ENCODE measurements at places on chromosomes 12 and 14.

DNA sequence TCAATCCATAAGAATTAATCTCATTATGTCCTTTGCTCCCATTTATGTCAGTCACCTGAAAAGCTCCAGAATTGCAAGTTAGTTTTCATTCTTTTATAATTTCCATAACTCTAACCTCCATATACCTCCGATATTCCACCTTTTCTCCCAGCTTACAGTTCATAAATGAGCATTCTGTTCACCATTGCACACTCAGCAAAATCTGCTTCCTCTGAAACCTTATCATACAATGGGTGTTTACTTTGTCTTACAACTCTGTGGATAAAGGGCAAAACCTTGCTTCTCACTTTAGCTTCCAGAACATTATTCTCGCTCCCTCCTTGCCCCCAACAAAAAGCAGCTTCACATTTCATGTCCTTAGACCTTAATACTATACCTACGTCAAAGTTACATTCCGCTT is 19.3 kb upstream of the SLCO1B1 start:
- DNase-seq, result no peak

DNA sequence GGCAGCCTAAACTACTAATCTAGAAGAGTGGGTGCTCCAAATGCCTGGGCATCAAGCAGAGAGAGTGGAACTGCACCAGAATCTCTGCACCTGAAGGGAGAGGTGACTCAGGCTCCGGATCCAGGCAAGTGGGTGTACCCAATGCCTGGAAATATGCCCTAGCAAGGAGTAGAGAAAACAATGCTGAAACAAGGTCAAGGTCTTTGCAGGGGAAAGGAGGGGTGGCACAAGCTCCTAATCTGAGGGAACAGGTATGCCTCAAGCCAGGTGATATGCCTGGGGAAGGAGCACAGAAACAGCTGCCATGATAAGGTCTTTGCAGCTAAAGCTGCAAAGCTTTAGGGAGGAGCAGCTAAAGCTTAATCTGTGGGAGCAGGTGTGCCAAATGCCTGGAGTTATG is 136.0 kb upstream of the KITLG start:
- DNase-seq, result no peak

DNA sequence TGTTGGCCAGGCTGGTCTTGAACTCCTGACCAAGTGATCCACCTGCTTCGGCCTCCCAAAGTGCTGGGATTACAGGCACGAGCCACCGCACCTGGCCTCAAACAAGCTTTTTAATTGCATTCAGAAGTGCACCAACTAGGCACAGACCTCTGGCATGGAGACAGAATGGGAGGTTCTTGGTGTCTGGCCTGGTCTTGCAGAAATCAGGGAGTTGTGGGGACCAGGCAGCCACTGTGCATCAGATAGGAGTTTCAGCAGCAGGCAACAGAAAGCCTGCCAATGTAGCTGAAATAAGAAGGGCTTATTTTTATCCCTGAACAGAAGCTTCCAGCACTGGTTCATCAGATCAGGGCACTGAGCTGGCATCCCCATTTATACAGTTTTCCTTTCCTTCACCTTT is 22.2 kb upstream of the TCL1B start:
- no peak for DNase-seq

GRCh38 chr12:47268501-47269454 is 189.0 kb upstream of the AMIGO2 start:
- DNase-seq, result peak; percentile 30

GRCh38 chr12:1660304-1661187 is 30.3 kb upstream of the ADIPOR2 start:
- DNase-seq, result no peak

- no peak for DNase-seq
Measured at GRCh38 chr12:132514216-132514820, 24.4 kb downstream of the FBRSL1 start.

GRCh38 chr12:46261646-46262045 is 7.2 kb downstream of the SLC38A1 start:
- DNase-seq, result no peak

- no peak for DNase-seq
Measured at GRCh38 chr14:30355431-30355913, 203.5 kb upstream of the G2E3 start.

- DNase-seq, result no peak
Measured at GRCh38 chr14:104981699-104982541, 3.7 kb upstream of the CLBA1 start.

DNA sequence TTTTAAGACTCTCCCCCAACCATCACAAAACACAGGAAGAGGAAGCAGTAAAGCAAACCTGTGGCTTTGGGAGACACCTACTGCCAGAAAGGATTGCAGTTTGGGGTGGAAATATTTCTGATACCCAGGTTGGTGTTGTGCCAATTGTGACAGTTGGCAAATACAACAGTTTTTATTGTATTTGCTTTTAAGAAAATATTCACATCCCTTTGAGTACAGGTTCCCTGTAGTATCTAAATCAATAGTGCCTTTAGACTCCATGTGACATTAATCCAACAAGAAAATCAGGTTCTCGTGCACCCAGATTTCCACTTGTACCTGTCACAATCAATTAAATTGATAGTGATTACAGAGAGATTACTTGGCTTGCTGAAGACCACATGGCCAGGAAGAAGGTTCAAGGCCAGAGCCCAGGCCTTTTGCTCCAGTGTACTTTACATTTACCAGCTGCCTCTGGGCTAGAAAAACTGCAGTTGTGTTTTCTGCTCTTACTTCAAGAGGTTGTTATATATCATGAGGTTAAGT is 361.2 kb downstream of the ATP23 start:
- DNase-seq, result no peak

DNA sequence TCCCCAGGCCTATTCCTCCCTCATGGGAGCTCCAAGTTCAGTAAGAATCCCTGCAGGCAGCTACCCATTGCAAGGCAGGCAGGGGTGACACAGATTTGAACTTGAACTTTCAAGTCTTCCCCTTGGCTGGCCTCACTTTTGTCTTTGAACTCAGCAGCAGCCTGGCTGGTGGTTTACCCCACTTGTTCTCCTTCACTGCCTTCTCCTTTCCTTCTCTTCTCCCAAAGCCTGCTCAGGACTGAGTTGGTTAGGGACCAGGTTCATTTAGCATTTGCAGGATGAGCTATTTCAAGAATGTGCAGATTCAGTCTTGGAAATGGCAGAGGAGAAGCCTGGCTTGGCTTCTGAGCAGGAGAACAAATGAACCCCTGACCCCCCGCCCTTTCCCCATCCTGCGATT is 67.7 kb upstream of the TBX3 start:
- no peak for DNase-seq

DNA sequence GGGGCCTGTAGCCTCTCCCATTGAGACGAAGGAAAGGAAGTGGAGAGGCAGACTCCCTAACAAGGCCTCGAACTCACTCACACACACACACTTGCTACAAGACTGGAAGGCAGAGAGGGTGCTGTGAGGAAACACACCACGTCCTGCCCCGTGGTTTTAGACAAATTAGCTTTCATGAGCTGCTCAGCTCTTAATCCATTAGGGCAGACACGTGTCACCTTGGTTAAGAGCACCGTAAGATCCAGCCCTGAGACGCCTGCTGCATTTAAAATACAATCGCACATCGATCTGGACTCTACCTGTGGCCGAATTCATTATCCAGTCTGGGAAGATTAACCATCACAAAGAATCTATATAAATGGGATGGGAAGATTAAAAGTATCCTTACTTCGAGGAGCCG is 72.0 kb downstream of the RIMBP2 start:
- no peak for DNase-seq

DNA sequence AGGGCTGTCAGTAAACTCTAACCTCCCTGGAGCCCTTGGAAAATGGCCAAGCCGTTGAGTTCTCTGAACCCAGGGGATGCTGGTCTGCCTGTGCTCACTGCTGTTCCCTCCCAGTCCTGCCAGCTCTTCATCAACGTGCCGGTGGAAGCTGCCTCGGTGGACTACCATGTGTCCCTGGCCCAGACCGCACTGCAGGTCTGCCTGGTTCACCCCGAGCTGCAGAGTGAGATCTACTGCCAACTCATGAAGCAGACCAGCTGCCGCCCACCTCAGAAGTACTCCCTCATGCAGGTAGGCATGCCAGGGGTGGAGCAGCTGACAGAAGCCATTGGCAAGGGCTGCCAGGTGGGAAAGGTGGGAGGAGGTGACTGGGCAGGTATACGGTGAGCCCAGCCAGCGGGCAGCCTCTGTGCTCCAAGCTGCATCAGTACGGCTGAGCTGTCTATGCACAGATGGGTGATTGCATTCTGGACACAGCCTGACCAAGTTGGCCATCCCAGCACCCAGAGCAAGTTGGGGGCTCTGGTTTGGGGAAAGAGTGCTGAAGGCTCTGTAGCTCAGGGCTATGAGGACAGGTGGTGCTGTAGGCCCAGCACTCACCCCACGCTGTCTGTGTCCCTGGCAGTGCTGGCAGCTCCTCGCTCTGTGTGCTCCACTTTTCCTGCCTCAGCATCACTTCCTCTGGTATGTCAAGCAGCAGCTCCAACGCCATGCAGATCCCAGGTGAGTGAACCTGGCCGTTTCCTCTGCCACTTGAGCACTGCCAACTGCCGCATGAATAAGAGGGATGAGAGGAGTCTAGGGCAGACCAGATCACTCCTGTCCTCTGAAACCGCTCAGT is 21.9 kb downstream of the PIGH start:
- no peak for DNase-seq

GRCh38 chr12:55724940-55725309 is 3.9 kb downstream of the CD63 start:
- DNase-seq, result no peak

GRCh38 chr12:116368196-116369194 is 91.0 kb upstream of the MED13L start:
- no peak for DNase-seq

DNA sequence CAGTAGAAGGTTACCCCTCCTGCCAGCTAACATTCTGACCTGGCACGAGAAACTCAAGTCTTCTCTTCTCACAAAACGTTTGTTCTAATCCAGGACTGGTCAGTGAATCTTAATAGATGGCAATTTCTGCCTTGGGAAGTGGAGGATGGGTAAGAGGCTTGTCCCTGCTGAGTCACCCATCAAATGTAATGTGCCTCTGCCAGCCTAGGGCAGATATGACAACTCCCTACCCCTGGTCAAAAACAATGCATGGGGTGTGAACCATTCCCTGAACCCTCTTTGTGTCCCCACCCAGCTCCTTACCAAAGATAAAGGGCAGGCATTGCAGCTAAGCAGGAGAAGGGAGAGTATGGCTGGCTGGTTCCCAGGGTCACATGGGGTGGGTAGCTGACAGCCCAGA is 1052.9 kb downstream of the GALC start:
- DNase-seq, result no peak

DNA sequence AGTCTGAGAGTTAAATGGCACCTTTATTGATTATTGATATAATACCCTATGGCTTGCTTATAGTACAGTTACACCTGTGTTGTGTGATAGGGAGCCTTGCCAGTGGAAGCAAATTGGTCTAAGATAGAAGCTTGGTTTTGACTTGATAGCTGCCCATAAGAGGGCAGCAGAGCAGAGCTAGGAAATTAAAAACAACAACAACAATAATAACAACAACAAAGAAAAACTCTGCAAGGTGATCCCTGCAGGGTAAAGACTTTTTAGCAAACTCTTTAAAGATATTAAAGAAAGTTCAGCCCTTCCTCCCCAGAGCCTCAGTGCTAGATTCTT is 18.0 kb upstream of the RNASE10 start:
- DNase-seq, result no peak

- DNase-seq, result no peak
Measured at GRCh38 chr12:20931894-20932293, 121.4 kb downstream of the SLCO1B3 start.

DNA sequence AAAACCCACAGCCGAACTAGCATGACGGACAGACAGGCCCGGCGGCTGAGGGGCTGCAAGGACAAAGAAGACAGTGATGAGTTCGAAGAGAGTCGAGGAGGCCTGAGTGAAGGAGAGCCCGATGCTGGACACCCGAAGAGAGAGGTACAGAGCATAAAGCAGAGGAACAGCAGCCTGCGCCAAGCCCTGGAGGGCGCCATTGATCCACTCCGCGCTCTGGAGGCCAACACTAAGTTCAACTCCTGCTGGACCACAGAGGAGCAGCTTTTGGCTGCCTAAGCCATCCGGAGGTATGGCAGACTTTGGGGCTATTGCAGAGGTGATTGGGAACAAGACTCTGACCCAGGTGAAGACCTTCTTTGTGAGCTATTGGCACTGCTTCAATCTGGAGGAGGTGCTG is 7.8 kb upstream of the PLXNC1 start:
- no peak for DNase-seq

DNA sequence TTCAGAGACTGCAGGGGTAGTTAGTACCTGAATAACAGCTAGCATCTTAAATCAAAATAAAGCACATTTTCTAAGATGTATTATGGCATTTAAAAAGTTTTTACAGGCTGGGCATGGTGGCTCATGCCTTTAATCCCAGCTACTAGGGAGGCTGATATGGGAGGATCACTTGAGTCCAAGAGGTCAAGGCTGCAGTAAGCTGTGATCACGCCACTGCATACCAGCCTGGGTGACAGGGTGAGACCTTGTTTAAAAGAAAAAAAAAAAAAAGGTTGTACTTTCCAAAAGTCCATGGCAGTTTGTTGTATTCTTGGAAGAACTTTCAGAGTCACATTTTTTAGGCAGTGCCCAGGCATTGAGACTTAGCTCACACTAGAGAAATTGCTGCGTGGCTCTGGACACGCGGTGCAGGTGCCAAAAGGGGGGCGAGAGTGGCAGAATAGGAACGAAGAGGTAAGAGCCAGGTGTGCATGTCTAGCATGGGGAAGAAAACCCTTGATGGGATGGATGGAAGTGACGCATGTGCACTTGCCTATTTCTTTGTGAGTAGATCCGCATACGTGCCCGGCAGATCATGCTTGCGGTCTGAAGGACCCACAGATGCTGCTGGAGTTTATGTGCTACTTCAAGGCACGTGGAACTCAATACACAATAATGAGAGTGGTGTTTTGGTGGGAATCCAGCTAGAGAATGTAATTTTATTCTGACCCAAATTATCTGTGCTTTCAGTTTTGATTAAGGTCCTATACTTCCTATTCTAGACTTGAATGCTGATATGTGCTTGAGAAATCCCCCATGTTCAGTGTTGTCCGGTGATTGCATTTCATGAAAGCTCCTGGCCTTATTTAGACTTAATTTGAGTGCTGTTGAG is 11.9 kb downstream of the ANKRD13A start:
- DNase-seq, result peak; percentile 57

DNA sequence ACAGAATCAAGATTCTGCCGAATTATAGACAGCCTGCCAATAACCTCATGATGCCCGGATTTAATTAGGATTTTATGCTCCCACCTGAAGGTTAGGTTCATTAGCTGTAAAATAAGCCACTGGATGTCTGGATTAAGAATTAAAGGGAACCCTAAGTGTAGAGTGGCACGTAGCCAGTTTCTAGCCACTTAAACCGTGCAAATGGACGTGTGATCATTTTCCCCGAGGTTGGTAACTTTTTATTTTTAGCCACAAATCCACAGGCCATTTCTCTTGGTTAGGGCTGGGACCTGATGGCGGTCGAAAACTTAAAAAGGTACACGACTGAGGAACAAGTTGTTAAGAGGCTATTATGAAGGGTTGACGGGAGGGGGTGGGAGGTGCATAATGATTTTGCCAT is 127.3 kb upstream of the TMPO start:
- no peak for DNase-seq
